Stimulated activated CD4-positive, alpha-beta T cell treated with anti-CD3 and anti-CD28 coated beads, Interleukin-1b, Interleukin-23, amount 100 ng/mL, for 1 hour (primary cell): ENCODE measurements at places on chromosomes 11 and 22.

- no peak for DNase-seq
These were observed 42.9 kb upstream of the SHISAL1 start for GRCh38 chr22:44355716-44356070.

DNA sequence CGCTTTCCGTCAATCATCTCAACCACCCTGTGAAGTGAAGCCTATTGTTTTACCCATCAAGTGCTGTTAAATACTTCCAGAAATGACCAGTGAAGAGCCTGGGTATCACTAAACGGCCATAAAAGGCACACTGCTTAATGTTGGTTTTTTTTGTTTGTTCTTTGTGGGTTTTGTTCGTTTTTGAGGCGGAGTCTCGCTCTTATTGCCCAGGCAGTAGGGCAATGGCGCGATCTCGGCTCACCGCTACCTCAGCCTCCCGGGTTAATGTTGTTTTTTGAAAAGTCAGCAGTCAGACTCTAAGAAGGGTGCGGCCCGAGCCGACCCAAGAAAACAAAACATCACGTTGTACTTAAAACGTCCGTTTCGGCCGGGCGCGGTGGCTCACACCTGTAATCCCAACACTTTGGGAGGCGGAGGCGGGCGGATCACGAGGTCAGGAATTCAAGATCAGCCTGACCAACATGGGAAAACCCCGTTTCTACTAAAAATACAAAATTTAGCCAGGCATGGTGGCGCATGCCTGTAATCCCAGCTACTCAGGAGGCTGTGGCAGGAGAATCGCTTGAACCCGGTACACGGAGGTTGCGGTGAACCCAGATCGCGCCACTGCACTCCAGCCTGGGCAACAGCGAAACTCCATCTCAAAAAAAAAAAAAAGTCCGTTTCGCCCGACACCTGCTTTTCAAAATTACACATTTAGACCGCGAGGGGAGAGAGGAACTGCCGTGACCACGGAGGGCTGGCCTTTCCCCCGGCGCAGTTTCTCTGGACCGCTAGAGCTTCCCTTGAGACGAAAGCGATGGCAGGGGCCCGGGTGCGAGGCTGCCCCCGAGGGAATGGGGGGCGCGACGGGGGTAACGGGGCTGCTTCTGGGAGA is 714 bp downstream of the CD59 start:
- DNase-seq, result no peak

GRCh38 chr22:23832226-23833016 is 6.4 kb downstream of the DERL3 start:
- no peak for DNase-seq

DNA sequence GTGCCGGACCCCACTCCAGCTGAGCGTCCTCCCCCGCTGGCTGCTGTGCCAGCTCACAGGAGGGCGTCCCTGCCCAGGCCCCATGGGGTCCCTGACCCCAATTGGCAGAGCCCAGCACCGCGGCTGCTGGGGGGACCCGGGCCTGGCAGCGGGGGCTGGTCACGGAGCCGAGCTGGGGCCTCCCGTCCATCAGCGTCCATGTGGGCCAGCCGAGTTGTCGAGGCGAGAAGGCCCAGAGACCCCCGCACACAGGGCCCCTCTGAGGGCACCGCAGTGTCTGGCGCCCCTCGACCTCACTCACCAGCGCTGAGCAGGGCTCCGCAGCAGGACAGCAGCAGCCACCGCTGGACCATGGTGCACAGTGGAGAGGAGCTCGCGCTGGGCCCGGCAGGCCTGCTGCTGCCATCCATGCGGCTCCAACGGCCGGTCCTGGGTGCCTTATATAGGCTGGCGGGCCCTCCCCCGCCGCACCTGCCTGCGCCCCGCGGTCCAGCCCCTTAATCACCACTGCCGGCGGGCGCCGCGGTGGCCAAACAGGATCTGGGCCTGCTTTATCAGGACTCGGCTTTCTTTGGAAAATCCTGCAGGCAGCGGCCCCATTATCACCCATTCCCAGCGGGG is at the start of gene MUC6:
Gene MUC6 (minus strand): TSS at position 416 of the 621 bp plus-strand sequence. CDS start 63 bp downstream, at position 353.
- DNase-seq, result no peak

DNA sequence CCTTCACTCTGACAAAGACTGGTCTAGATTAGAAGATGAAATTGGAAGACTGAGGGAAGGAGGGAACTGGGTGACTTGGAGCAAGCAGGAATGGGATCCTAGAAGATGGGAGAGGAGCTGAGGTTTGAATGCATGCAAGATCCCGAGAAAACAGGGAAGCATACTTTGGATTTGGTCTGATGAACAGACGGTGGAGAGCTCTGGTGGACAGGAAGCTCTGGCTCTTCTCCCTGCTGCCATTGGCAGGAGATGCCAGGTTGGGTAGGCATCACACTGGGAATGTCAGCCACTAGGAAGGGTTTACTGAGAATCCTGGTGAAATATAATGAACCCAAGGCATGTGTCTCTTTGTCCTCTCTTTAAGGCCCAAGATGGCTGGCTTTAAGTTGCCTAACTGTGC is 16.5 kb downstream of the NAV2 start:
- no peak for DNase-seq

- DNase-seq, result no peak
These were observed 61.3 kb downstream of the RTL6 start for GRCh38 chr22:44436736-44437135.

DNA sequence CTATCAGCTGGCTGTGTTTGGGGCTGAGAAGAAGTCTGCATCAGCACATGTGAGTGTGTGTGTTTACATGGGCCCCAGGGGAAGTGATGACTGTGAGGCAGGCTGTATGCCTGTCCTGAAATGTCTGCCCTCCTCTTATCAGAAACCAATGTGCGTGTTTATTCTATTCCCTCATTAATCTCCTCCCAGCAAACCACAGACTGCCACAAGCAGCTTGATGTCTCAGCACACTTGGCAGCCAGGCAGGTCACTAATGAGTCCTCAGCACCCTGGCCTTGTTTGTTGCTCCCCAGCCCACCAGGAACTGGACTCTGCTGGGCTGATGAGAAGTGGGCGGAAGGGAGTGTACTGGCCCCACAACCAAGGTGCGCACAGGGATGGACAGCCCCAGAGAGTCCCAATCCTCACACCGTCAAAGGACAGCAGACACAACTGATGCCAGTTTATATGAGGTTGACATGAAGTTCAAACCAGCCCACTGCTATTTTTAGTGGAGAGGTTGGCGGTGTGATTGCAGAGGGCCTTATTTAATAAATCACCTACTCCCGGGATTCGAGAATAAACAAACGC is 225.8 kb downstream of the ETS1 start:
- DNase-seq, result no peak

DNA sequence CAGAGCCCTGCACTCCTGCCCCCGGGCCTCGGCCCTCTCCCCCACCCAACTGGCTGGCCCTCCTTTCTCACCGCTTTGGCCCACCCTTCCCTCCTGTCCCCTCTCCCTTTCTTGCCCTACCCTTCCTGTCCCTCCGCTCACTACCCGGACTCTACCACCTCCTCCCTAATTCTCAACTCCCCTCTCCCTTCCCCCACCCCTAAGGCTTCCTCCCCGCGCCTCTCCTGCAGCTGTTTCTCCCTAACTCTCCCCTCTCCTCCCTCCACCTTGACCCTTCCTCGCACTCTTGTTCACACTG is 421 bp downstream of the SLC15A3 start:
- no peak for DNase-seq

DNA sequence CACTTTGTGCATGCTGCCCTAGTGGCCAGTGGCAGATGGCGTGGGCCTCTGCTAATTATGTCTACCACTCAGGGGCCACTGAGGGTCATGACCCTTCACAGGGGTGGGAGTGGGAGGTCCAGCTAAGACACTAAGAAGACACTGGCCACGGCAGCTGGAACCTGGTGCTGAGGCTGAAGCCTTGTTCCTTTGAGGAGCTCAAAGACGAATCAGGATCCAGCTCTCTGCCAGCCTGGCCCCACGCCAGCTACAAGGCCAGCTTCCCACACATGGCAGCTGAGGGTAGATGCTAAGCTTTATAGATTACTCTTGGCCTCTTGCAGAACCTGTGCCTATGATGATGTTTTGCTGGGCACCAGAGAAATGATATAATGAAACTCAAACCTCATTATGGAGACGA is 226.3 kb downstream of the DSCAML1 start:
- no peak for DNase-seq

GRCh38 chr11:9625162-9625561 is 38.7 kb upstream of the SWAP70 start:
- no peak for DNase-seq

DNA sequence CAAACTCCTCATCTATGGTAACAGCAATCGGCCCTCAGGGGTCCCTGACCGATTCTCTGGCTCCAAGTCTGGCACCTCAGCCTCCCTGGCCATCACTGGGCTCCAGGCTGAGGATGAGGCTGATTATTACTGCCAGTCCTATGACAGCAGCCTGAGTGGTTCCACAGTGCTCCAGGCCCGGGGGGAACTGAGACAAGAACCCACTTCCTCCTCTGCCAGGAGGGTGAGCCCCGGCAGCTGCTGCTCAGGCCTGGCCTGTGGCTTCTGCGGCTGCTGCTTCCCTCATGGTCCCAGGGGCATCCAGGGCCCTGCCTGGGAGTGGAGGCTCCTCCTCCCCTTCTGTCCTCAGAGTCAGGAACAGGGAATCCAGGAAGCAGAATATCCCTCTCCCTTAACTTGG is 98.4 kb downstream of the ZNF280B start:
- no peak for DNase-seq

GRCh38 chr11:47359586-47359985 is 7.1 kb upstream of the MYBPC3 start:
- DNase-seq, result no peak

GRCh38 chr22:44443641-44444235 is 54.3 kb downstream of the RTL6 start:
- no peak for DNase-seq

DNA sequence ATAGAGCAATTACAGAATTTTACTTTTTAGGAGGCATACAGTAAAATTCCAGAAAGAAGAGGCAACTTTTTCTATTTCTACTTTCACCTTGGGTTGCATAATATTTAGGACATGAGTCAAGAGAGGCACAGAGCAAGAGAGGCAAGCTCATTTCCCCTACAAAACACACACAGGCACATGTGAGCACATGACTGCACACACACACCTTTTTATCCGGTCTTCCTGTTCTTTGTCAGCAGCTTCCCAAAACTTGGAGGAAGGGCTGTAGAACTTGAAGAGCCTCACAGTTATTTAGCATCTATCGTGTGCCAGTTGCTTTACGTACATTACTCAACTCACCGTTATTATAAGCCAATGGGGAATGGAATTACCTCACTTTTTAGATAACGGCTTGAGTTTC is 37.8 kb upstream of the CCDC179 start:
- DNase-seq, result no peak

DNA sequence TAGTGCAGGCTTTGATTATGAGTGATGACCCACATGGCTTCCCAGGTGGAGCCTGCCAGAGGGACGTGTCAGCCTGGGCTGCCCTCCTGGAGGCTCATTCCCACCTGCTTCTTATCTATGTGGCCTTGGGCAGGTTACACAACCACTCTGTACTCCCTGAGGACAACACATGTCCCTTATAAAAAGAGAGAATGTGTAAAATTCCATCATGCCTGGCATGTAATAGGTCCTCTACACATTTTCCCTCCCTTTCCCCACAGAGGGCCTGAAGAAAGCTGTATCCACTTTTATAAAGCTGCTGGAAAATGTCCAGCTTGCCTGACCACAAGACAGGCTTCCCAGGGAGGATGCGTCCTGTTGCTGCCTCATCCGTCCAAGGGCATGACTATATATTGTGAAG is 55.0 kb upstream of the VSTM5 start:
- no peak for DNase-seq

GRCh38 chr11:29005401-29005980 is 897.3 kb downstream of the METTL15 start:
- DNase-seq, result no peak

DNA sequence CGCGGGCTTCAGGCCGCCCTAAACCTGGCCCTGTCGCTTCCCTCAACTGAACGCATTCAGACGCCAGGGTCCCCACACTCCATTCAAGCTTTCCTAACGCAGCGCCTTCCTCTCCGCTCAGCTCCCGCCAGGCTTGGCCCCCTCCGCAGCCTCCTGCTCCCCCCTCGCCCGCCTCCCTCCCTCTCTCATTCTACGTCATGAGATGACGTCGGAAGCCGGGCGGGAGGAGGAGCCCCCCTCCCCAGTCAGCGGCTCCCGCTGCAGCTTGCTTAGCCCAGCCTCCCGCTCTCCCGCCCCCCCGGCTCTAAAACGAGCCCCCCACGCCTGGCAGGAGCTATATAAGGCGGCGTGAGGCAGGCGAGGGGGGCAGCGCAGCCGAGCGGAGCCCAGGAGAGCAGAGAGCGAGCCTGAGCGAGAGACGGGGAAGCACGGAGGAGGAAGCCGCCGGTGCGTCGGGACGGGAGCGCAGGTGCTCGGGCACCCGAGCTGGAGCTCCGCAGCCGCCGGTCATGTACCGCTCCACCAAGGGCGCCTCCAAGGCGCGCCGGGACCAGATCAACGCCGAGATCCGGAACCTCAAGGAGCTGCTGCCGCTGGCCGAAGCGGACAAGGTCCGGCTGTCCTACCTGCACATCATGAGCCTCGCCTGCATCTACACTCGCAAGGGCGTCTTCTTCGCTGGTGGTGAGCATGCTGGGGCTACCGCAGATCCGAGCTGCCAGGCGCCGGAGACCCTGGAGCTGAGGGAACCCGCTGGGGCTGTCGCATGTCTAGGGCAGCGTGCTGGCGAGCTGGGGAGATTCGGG is at the start of gene NPAS4:
Gene NPAS4 (plus strand): TSS at position 365 of the 806 bp plus-strand sequence. CDS start 145 bp downstream, at position 510.
- DNase-seq, result no peak

DNA sequence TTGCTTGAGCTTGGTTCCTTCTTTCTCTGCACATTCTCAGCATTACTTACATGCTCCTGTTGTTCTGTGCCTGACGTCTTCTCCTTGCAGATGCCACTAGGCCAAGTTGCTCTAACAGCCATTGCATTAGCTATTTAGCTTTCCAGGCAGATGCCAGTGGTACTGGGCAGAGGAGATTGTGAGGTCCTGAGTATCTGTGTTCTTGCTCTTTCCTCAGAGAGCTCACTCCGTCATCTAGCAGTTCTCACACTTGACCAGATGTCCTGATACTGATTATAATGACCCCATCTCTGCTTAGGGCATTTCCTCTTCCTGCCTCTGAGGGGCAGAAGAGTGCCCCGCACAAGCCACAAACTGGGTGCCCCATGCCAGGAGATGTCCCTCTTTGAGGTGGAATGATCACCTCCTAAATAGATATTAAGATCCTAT is 30.7 kb downstream of the ARHGAP1 start:
- DNase-seq, result no peak
